ENCODE measurements at places on chromosomes 12 and 14.
A peak's percentile ranks its signal among the peaks of the same experiment; 100 is the strongest.

DNA sequence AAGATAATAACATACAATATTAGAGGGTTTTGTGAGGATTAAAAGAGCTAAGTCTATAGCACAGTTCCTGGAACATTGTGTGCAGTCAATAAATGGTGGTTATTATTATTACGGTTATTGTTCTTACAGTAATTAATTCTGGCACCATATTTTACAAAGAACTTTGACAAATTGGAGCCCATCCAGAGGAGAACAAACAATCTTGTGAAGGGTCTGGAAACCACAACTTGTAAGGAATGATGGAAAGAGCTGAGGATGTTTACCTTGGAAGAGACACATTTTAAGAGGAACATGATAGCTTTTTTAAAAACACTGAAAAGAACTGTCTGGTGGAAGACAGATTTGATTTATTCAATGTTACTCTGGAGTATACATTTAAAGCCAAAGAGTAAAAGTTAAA lies 150.5 kb upstream of the KRR1 start:
- peak; percentile 7 for DNase-seq

- no peak for DNase-seq
Observed at GRCh38 chr12:119060847-119061796, 79.8 kb downstream of the SRRM4 start.

GRCh38 chr14:77313371-77313770 lies 7.3 kb downstream of the POMT2 start:
- DNase-seq, result no peak

GRCh38 chr14:79248771-79249170 lies 962.5 kb downstream of the DIO2 start:
- no peak for DNase-seq
